ENCODE measurements at places on chromosomes 12 and 14.

- DNase-seq: no peak
Observed at GRCh38 chr12:68367903-68368302, 35.7 kb upstream of the MDM1 start.

DNA sequence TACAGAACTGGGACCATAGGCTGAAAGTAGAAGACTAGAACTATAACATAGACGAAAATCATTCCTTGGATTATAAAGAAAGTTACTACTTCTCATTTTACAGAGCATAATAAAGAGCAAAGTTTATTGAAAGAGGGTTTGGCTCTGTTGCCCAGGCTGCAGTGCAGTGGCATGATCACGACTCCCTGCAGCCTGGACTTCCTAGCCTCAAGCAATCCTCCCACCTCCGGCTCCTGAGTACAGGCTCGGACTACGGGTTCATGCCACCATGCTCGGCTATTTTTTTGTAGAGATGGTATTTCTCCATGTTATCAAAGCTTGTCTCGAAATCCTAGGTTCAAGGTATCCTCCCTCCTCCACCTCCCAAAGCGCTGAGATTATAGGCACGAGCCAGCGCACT, 190.1 kb upstream of the FOXG1 start:
- DNase-seq: no peak

DNA sequence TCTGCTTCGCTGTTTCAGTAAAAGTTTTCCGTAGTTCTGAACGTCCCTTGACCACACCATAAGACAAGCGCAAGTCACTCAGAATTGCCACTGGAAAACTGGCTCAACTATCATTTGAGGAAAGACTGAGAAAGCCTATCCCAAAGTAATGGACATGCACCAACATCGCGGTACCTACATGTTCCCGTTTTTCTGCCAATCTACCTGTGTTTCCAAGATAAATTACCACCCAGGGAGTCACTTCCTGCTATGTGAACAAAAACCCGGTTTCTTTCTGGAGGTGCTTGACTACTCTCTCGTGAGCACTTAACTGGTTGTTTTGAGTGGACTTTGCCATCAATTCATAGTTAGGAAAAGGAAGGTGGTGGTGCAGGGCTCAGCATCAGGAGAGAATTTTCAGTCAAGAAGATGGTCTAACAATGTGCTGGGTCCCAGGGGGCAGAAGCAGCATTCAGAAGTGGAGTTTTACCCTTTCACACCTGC, 1.4 kb downstream of the EGLN3 start:
- DNase-seq: no peak

DNA sequence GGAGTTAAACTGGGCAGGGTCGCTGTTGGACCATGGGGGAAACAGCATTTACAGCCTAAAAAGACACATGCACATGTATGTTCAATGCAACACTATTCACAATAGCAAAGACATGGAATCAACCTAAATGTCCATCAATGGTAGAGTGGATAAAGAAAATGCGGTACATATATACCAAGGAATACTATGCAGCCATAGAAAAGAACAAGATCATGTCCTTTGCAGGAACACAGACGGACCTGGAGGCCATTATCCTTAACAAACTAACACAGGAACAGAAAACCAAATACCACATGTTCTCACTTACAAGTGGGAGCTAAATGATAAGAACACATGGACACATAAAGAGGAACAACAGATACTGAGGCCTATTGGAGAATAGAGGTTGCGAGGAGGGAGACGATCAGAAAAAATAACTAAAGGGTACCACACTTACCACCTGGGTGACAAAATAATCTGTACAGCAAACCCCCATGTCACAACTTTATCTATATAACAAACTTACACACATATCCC, 25.0 kb upstream of the SRP54 start:
- DNase-seq: no peak

DNA sequence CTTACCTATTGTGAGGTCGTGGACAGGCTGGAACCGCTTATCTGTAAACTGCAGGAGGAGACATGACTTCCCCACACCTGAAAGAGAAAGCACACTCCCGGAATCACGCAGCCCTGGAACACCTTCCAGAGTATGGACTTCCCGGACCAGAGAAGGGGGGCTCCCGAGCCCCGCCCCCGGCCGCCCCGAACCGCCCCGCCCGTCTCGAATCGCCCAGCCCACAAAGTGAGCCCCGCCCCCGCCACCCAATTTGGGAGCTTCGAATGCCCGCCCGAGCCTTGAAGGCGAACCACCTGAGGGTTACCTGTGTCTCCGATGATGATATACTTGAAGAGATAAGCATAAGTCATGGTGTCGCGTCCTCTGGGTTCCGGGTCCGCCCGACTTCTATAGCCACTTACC, 235 bp downstream of the RAB2B start:
- DNase-seq: no peak

DNA sequence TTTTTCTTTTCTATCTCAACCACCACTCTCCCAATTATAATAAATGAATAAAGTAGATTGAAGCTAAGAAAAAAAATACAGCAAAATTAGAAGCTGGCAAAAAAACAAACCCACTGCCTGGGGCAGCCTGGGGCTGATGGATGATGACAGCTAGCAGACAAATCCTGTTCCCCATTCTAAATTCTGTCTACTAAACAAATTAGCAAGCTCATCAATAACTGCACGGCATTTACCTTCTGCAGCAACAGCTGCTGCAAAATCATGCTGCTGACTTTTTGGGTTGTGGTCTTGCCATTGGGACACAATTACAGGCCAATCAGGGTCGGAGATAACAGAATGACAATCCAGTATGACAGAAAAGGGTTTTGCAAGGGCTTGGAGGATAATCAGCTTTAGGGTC, 443.6 kb upstream of the SOX5 start:
- DNase-seq: no peak

GRCh38 chr12:5081016-5081415, 37.3 kb downstream of the KCNA5 start:
- DNase-seq: peak; percentile 91

- DNase-seq: no peak
Observed at GRCh38 chr14:26143057-26143456, 454.8 kb downstream of the NOVA1 start.

DNA sequence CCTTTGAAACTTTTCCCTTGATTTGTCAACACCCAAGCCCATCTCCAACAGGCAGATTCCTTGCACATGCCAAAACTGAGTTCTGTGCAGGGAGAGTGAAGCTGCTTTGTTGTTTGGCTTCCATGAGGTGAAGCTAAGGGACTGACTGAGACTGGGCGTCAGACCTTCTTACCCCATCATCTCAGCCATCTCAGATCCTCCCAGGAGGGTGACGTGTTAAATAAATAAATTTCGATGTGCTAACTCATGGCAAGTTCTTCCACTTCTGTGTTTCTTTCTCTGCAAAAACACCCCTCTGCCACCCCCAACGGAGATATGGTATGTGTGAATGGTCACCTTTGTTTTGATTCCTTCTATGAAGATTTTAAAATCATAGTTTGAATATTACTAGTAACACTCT, 17.8 kb downstream of the UTP20 start:
- DNase-seq: no peak

GRCh38 chr14:37625597-37626595, 30.5 kb downstream of the TTC6 start:
- DNase-seq: no peak

Data from cerebellar cortex (tissue), 1 donor.